Heart left ventricle (tissue), 16 donors: ENCODE measurements at places on chromosomes 1 and 21. TPM values are rescaled to one million over a fixed set of nuclear protein-coding genes. Genes with fewer than 3 reads are reported as not detected.

BNIPL gene
- total RNA-seq: 0.59 TPM

- no peak for DNase-seq
Measured at GRCh38 chr1:40058453-40059337, 18.2 kb downstream of the CAP1 start.

TRIM17 gene
- not detected for total RNA-seq

DNA sequence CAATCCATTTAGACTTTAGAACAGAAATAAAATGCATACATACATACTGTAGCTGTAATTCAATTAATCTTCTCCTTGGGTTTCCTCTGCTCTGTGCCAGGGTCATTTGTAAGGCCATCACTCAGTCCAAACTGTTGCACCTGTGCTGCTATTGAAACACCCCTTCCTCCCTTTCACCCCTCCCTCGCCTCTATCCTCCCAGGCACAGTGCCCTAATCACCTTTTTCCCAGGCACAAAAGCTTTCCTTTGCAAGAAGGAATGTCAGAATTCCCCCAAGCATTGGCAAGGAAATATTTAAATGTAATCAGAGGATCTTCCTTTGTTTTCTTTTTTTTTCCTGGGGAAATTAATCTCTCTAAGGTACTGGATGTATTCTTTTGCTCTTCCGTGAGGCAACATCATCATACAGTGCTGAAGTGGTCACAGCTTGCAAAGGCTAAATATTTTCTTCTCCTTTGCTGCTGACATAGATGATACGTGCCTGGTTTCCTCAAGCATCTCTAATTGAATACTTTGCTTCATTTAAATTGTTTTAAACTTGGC lies 339.3 kb upstream of the NR5A2 start:
- no peak for DNase-seq

GRCh38 chr1:79519084-79519760 lies 512.7 kb upstream of the ADGRL4 start:
- DNase-seq: no peak

DNA sequence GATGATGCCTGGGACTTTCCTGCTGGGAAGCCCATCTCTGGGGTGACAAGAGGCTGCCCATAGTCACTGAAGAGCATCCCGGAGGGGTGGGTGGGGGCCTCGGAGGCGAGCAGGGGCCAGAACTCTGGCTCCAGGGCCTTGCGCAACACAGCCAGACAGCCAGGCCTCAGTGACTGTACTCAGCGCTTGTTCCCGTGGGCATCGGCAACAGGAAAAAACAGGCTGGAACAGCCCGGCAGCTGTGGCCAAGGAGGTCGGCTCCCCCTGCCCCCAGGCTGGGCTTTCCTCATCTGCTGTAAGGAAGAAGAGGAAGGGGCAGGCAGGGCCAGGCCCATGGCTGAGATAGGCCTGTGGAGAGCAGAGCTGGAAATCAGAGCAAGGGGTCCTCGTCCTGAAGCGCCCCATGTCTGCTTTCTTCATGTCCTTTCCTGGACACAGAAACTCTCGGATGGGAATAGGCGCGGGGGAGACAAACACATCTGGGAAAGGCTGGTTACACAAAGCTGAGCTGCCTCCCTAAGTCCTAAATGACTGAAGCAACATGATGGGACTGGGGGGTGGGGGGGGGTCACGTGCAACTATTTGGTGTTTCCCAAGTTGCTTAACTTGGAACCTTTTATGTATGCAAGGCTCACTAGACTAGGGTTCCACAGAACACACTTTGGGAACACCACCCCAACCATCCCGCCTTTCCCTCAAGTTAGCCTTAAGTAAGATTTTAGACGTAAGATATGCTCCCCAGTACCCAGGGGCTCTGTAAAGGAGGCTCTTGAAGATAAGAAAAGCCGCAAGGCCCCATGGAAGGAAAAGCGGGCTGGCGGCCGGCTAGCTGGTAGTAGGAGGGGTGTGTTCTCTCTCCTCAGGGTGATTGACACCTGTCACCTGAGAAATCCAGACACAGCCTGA lies 30.7 kb downstream of the HSPG2 start:
- DNase-seq: peak; percentile 89

PGLYRP4 gene
- not detected for total RNA-seq

GRCh38 chr21:14116080-14116481 lies 94.7 kb downstream of the LIPI start:
- no peak for DNase-seq

DNA sequence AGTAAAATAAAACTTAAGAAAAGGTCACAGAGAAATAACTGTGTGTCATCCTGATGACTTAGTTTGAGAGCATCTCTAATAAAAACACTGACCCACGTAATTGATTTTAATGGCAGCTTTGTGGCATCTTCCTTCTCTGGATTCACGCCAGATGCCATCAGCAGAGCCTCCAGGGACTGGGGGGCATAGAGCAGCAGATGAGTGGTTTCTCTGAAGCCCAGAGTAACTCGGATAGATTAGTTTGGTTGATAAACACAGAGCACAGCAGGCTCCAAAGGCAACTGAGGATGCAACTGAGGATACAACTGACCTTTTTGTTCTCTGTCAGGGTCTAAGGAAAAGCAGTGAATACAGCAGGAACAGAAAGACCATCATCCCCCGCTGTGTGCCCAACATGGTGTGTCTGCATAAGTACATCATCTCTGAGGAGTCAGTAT lies 180.8 kb downstream of the RPS6KC1 start:
- no peak for DNase-seq

GRCh38 chr1:197923038-197923437 lies 5.9 kb downstream of the LHX9 start:
- DNase-seq: no peak

GRCh38 chr1:2546515-2547209 lies 9.5 kb upstream of the TNFRSF14 start:
- peak; percentile 90 for DNase-seq

GRCh38 chr1:228083871-228084278 lies 1.4 kb downstream of the ARF1 start:
- DNase-seq: peak; percentile 62

DNA sequence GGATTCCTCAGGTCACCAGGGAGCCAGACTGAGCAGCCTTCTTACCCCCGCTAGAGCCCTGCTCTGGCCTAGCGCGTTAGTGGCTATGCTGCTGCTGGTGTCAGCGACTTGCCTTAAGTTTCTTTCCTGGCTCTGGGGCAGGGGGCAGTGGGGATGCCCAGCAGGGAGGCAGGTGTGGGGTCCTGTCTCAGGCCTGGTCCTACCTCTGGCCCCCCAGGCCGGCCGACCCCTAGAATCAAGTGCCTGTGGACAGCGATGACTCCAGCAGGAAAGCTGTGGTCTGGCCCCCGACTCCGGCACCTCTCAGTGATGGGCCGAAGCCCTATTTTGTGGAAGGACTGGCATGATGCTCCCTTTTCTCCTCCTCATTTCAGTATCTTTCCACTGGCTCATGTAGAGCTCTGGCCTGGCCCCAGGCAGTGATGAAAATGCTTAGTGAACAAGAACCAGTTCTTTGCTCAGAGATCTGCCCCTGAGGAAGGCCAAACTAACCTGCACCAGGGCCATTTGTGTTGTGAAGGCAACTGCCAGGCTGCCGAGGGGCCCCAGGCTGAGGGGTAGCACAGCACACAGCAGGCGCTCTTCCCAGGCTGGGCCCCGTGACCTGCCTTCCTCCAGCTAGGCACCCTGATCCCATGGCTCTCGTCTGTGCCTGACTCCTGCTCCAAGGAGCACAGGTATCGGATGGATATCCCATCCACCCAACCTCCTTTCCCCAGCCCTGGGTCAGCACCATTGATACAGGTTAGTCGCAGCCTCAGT lies 23.7 kb downstream of the MRPL37 start:
- DNase-seq: no peak

- peak; percentile 38 for DNase-seq
Measured at GRCh38 chr1:203486618-203487370, 7.2 kb upstream of the OPTC start.

SELL gene
- 5.6 TPM for total RNA-seq

- DNase-seq: no peak
Measured at GRCh38 chr21:44649521-44650100, 3.4 kb downstream of the KRTAP10-11 start.

DNA sequence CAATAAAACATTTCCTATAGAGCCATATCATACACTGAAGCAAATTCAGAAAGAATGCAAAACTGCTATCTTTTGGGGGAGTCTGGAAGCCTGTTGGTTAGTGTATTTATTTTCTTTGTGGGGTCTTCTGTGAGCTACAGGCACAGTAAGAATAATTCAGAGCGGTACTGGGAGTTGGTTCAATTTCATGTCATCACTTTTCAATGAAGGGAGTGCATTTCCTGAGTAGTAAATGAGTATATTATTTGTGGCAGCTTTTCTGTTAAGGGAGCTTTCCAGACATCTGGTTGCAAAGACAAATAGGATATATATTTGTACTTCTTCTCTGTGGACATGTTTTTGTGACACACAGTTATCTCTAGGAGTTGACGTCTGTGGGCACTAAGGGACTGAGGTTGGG lies 130.6 kb downstream of the HUNK start:
- DNase-seq: no peak

TMEM269 gene
- total RNA-seq: 0.06 TPM

MATN1 gene
- 0.67 TPM for total RNA-seq

CASQ2 gene
- total RNA-seq: 814 TPM

RCSD1 gene
- 26.9 TPM for total RNA-seq

PCBP3 gene
- 3.3 TPM for total RNA-seq

NECTIN4 gene
- total RNA-seq: not detected

TSTD1 gene
- 11.2 TPM for total RNA-seq

RHOC gene
- 316 TPM for total RNA-seq

GRCh38 chr1:40362699-40363098 lies 10.8 kb upstream of the SMAP2 start:
- DNase-seq: no peak

- no peak for DNase-seq
Measured at GRCh38 chr1:199102239-199102638, 463.4 kb downstream of the PTPRC start.

GRCh38 chr1:41537788-41538351 lies 53.4 kb upstream of the EDN2 start:
- peak; percentile 82 for DNase-seq

DNA sequence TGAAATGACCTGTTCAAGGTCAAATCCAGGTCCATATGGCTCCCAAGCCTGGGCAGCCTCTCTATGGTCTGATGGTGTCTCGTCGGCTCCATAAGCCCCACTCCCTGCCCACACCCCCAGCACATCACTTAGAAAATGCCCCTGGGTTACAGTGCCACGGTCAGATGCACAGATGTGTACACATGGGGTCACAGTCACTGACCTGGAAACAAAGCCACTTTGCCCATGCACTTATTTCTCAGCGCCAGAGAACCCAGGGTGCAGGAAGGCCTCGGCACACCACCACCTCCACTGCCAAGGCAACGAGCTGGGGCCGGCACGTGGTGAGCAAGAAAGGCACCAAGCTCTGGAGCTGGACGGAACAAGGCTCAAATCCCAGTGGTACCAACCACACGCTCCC lies 24.7 kb downstream of the IFFO2 start:
- DNase-seq: no peak

CFHR3 gene
- total RNA-seq: not detected

GRCh38 chr1:180542838-180543145 lies 16.0 kb upstream of the OVAAL start:
- DNase-seq: no peak
